ENCODE measurements at places on chromosomes 7 and 10. TPM values are rescaled to one million over a fixed set of nuclear protein-coding genes. Genes with fewer than 3 reads are reported as not detected.

DNA sequence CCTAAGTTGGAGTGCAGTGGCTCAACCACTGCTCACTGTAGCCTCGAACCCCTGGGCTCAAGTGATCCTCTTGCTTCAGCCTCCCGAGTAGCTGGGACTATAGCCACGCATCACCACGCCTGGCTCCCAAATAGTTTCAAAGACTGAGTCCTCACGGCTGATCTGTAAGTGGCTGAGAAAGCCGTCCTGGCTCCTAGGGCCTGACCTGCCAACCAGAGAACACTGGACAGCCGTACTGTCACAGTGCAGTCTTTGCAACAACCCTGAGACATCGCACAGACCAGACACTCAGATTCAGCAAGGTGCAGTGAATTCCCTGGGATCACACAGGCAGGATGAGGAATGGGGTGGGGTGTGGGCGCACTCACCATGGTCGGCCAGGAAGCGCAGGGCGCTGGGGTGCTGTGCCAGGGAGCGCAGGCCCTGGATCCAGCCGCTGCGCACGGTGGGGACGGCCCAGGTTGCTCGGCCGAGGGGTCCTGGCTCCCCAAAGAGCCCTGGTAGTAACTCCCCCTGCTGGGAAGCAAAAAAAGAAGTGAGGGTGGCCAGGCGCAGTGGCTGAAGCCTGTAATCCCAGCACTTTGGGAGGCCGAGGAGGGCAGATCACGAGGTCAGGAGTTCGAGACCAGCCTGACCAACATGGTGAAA is 10.7 kb downstream of the BRAT1 start:
- no peak for DNase-seq

The TBC1D12 gene
- 13.2 TPM for total RNA-seq

The FAM171A1 gene
- total RNA-seq = 36.2 TPM

The SP8 gene
- not detected for total RNA-seq

The HDAC9 gene
- total RNA-seq = 21.7 TPM

- DNase-seq = no peak
Observed at GRCh38 chr7:4663239-4664018, 18.7 kb upstream of the FOXK1 start.

- no peak for DNase-seq
Observed at GRCh38 chr10:52965938-52966401, 193.4 kb upstream of the MBL2 start.

The SLC39A12 gene
- 0.35 TPM for total RNA-seq

DNA sequence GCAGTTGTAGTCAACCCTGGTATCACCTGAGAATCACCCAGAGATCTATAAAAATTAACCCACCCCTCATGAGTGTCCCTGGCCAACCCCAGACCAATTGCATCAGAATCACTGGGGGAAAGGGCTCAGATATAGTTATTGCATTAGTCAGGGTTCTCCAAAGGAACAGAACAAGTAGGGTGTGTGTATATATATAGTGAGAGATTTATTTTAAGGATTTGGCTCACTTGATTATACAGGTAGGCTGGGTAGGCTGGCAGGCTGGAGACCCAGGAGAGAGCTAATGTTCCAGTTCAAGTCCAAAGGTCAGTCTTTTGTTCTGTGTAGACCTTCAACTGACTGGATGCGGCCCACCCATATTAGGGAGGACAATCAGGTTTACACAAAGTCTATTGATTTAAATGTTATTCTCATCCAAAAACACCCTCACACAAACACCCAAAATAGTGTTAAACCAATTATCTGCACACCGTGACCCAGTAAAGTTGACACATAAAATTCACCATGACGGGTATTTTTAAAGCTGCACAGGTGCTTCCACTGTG is 372.9 kb upstream of the NFE2L3 start:
- no peak for DNase-seq

The NOBOX gene
- total RNA-seq = not detected

The WNT8B gene
- not detected for total RNA-seq

GRCh38 chr10:15427843-15428414 is 56.8 kb upstream of the FAM171A1 start:
- no peak for DNase-seq

- DNase-seq = no peak
Observed at GRCh38 chr7:116258734-116259133, 48.4 kb downstream of the TES start.

GRCh38 chr10:90352288-90352687 is 505.6 kb downstream of the HTR7 start:
- no peak for DNase-seq

DNA sequence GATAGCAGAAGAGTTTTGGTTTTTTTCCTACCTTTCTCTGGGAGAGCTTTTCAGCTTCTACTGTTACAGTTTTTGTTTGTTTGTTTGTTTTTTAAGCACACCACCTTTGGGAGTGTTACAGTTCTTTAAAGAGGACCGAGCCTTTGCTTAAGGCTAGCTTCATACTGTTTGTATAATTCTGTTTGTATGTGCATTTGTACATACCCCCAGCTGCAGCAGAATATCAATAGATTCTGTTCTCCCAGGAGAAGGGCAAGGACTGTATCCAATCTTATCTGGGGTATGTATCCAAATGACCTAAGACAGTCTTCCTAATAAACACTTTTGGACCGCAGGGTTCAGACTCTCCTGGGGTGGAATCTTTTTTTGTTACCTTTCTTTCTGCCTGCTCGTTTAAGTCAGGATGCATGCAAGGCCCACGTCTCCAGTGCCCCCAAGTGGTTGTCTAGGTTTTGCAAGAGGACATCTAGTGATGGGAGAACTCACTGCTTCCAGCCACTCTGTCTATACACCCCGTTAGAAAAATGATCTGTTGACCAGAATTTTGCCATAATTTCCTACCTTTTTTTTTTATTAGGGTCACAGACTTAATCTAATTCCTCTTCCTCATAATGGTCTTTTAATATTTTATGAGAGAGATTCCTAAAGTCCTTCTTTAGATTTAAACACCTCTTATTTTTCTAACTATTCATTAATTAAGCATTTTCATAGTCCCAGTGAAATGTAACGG is 23.9 kb downstream of the NRF1 start:
- no peak for DNase-seq

- no peak for DNase-seq
Observed at GRCh38 chr7:108099713-108100112, 30.4 kb downstream of the LAMB4 start.

The PPP1R17 gene
- not detected for total RNA-seq

GRCh38 chr7:38220452-38220851 is 42.4 kb downstream of the STARD3NL start:
- DNase-seq = no peak

GRCh38 chr7:80439894-80440821 is 71.7 kb downstream of the GNAT3 start:
- DNase-seq = no peak

DNA sequence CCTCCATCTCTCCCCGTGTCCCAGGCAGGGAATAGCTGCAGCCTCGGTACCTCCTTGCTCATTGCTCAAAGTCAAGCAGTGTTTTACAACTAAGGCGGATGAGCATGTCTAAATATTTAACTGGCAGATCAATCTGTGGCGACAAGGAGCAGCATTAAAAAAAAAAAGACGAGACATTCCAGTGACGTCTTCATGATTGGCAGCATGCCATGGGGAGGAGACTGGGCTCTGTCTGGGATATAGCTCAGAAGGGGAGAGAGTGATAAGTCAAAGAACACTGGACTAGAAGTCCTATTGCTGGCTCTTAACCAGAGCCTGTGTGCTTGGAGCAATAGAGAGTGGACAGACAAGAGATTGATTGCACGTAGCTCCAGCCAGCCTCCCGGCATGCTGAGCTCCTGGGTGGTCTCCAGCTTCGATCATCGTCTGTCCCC is 287.5 kb upstream of the PODXL start:
- DNase-seq = no peak

- no peak for DNase-seq
Observed at GRCh38 chr10:53664282-53665019, 891.9 kb upstream of the MBL2 start.

The SAMD9 gene
- 7.7 TPM for total RNA-seq

The FXYD4 gene
- not detected for total RNA-seq

The OPALIN gene
- not detected for total RNA-seq

DNA sequence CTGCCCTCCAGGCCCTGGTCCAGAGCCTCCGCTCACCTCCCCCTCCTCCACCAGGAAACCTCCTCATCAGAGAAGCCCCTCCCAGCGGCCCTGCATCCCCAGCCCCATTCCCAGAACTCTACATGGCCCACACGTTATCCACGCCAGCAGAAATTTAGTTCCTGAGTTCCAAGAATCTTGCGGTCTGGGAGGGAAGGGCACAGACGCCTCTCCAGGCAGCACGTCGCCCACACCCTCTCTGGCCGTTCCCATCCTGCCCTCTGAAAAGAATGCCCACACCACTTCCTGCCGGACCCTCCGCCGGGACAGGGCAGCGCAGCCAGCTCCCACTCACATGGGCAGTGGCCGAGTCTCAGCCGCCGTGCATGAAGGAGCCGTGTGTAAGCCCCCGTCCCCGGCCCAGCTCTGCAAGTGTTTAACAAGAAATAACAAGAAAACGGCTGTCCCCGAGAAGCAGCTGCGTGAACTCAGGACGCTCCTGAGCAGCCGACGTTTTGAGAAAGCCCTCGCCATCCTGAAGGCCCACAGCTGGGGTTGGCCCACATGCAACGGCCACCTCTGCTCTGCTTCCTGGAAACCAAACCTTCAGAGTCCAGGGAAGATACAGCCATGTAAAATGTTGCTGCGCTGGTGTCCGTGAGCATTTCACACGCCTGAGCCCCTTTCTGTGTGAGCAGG is 17.4 kb downstream of the ADGRA1 start:
- no peak for DNase-seq

DNA sequence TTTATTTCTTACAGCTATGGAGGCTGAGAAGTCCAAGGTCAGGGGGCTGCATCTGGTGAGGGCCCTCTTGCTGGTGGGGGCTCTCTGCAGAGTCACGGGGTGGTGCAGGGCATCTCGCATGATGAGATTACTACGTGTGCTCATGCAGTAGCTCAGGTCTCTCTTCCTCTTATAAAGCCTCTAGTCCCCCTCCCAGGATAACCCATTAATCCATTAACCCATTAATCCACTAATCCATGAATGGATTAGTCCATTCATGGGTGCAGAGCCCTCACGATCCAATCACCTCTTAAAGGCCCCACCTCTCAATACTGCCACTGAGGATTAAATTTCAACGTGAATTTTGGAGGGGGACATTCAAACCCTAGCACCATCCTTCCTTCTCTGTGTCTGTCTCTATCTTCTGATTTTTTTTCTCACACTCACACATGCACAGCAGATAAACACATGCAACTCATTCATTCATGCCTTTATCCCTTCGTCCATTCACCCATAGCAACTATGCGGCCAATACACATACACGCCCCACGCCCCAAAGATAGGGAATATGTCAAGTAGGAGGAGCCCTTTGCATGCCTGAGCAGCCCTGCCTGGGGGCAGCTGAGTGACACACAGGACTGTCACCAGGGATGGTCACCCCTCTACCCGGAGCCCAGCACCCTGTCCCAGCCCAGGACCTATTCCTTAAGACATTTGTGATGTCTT is 86.5 kb downstream of the C10orf105 start:
- DNase-seq = no peak

DNA sequence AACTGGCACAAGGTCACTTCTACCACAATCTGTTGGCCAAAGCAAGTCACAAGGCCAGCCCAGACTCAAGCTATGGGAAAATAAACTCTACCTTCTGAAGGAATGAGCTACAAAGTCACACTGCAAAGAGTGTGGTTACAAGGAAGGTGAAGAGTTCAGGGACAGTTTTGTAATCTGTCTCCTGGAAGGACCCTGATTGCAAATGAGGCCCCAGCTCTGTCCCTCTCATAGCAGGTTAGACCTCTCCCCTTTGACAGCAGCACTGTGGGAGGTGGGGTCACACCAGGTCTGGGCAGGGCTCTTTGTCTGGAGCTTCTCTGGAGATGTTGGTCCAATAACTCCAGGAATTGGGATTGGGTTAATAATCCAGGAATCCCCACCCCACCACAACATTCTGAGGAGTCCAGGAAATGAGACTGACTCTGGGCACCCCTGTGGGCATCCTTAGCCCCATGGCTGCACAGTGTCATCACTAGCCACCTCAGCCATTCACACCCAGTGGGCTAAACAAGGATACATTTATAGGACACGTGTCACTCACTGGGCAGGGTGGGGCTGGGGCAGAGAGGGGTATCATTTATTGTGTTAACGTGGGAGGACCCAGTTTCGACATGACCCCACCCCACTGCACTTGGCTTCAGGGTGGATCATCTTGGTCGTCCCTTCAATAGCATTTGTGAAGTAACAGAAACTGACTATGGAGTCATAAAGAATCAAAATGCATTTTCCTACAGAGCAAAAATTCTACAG is 23.7 kb upstream of the C10orf105 start:
- DNase-seq = no peak

The NPC1L1 gene
- total RNA-seq = 0.29 TPM

The ZNF239 gene
- total RNA-seq = 5.5 TPM

GRCh38 chr7:12584930-12585329 is 14.4 kb downstream of the SCIN start:
- DNase-seq = no peak

GRCh38 chr10:97915346-97916131 is 65.9 kb downstream of the GOLGA7B start:
- no peak for DNase-seq

DNA sequence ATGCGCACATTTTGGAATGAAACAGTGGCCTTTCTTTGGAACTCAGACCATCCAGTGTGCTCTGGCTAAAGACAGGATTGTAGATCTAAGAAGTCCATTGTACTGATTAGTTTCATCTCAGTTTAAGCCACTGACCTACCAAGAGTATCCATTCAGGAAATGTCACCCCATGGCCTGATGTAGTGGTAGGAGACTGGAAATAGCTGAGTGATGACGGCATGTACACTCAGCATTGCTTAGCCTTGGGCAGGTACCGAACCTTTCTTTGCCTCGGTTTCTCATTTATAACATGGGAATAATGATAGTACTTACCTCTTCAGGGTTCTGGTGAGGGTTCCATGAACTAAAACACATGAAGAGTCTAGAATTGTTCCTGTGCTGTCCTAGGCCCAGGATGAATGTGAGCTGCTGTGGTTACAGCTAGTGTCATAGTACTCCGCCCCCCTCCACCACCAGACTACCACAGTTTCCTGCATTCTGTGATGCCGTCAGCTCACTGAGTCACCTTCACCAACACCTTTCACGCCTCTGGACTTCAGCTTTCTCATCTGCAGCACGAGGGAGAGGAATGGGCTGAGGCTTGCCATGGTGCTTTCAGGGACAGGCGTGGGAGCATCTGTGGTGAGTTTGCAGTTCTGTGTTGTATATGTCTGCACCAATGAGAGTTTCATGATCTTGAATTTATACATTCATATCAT is 484.0 kb upstream of the GALNT17 start:
- no peak for DNase-seq

The GNGT1 gene
- total RNA-seq = not detected

The LIPK gene
- not detected for total RNA-seq

DNA sequence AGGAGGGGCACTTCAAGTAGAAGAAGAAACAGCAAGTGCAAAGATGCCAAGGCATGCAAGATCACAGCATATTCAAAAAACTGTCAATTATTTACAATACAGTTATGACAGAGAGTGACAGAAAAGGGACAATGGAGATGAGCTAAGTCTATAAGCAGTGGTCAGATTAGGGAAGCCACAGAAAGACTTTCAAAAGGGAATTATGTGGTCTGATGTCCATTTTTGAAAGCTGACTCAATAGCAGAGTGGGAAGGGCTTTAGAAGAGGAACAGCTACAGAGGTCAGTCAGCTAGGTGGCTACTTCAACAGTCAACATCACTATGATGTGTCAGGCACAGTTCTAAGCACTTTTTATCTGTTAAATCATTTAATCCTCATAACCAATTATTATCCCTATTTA is 45.2 kb upstream of the SPOCK2 start:
- DNase-seq = no peak
